ENCODE measurements at places on chromosomes 11 and 22.

GRCh38 chr11:23923357-23923756, 573.5 kb upstream of the LUZP2 start:
- DNase-seq: no peak

DNA sequence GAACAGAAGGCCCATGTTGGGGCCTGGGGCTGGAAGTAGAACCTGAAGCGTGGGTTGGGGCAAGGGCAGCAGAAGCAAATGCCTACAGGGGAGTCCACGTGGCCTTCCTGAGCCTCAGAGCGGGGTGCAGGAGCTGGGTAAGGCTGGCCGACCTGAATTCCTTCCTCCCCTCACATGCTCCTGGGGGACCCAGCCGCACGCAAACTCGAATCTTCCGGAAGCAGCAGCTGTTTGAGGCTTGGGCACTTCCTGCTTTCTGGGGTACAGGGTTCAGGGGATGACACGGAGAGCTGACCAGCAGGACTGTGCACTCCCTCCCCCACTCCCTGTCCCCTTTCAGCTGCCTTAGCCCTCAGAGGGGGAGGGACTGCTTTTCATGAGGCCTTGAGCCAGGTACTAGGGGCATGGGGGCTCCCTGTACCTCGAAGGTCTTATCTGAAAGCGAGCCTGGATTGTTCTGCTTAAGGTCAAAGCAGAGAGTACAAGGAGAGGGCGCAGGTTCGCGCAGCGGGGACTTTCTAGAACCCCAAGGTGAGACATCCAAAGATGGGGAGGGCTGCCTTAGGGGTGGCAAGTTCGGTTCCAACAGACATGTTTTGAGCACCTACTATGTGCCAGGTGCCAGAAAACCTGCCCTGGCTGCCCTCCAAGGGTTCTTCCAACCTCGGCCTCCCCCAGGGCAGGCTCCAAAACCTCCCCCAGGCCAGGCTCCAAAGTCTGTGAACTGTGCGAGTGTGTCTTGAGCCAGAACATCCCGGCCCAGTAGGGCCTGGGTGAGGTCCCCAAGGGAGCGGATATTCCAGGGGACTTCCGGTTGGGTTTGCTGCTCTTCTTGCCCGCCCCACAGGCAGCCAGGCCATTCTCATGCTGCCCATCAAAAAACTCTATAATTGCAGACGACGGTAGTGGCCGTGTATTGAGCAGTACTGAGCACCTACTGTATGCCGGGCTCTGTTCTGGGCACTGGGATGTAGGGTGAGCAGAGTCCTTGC, 1.7 kb downstream of the NCF4 start:
- no peak for DNase-seq

DNA sequence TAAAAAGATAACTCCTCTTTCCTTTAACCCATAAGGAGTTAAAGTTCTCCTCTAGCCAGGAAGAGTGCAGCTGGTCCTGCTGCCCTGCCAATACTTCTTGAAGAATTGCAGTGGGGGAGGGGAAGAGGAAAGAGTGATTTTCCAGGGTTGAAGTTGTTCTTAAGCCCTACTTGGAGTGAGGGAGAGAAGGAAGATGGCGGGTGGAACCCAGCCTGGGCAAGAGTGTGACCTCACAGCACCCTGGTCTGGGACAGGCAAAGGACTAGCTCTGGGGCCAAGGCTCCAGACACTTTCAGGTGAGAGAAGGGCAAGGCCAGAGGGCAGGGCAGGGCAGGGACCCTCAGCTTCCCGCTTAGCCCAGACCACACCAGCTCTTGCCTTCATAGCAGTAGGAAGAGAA, 6.6 kb downstream of the TNKS1BP1 start:
- no peak for DNase-seq

DNA sequence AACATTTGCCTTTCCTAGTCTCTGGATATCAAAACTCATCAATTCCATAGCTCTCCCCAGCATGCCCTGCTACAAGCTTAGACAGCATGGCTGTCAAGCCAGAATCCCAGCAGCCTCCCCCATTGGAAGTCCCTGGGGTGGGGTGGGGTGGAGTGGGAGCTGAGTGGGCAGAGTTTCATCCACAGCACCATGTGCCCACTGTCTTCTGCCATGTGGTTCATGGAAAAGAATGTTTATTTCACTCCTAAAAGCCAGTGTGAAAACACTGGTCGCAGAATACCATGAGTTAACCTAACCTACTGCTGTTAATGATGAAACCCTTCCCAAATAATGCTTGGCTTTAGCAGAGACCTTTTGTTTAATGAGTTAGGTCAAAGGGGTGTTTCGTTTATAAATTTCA, 80.2 kb upstream of the KIRREL3 start:
- no peak for DNase-seq

- DNase-seq: no peak
Observed at GRCh38 chr11:70005107-70005818, 72.9 kb upstream of the ANO1 start.

GRCh38 chr11:61539831-61540357, 31.3 kb downstream of the LRRC10B start:
- no peak for DNase-seq

GRCh38 chr11:96704847-96705246, 315.0 kb downstream of the JRKL start:
- no peak for DNase-seq

DNA sequence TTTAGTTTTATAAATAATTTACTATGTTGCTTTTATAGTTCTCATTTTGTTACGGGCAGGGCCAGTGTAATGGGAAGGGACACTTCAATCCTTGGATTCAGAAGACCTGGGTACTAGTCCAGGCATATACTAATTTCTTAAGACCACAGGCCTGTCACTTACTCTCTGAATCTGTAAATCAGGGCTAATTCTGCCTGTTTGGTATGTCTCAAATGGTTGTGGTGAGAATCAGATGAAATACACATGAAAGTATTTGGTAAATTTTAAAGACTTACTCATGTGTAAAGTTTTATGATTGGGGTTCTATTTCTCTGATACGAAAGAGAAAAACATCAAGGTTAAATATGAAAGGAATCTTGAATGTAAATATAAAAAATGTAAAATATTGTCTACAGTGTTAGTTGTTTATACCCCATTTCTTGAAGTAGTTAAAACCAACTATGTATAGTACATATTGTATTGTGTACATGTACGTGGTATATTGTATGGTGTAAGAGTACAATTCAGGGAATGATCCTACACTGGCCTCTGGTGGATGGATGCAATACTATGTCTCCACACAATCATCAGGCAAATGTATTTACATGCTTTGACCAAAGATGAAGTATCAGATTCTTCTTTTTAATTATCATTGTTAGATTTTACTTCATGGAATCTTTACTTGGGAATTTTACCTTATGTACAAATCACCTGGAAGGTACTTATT, 24.5 kb upstream of the RAG2 start:
- DNase-seq: no peak

DNA sequence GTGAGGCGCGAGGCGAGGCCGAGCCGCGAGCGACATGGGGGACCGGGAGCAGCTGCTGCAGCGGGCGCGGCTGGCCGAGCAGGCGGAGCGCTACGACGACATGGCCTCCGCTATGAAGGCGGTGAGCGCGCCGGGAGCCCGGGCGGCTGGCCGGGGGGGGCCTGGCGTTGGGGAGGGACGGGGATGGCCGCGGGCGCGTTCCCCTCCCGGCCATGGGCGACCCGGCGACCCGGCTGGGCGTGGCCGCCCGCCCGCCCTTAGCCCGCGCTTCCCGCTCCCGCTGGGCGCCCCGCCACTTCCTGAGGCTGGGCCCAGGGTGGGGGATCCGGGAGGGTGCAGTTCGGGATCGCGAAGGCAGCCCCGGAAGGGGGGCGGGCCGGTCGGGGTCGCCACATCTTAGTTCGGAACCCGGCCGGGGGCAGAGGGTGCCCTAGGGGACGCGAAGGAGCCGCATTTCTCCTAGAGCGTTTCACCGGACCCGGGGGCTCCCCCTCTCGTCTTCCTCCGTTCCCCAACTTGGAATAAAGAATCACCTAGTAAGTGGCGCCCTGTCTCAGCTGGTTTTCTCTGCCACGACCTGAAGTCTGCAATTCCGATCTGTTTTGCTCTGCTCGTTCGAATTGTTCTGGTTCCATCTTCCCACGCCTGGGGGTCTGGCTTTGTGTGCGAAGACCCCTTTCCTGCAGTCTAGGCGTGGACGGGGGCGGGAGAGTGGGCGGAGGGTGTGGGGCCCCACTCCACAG, 536 bp downstream of the YWHAH start:
- no peak for DNase-seq

GRCh38 chr11:129373489-129373953, 2.1 kb upstream of the BARX2 start:
- no peak for DNase-seq

DNA sequence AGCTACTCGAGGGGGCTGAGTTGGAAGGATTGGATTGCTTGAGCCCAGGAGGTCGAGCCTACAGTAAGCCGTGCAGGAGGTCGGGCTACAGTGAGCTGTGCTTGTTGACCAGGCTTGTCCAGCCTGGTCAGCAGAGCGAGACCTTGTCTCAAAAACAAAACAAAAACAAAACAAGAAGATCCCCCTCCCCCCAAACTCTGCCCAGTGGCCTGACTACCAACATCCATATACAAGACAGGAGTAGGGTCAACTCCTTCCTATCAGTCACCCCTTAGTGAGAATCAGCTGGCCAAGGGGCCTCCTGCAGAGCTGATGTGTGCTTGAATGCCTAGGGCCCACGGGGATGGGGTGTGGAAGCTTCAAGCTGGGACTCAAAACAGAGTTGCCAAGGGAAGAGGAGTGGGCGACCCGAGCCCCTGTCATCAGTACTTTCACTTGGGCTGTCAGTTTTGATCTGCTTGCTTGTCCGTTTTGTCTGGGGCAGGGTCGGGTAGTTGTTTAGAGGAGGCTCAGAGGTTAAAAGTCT, 942 bp upstream of the TSPAN18 start:
- DNase-seq: no peak

DNA sequence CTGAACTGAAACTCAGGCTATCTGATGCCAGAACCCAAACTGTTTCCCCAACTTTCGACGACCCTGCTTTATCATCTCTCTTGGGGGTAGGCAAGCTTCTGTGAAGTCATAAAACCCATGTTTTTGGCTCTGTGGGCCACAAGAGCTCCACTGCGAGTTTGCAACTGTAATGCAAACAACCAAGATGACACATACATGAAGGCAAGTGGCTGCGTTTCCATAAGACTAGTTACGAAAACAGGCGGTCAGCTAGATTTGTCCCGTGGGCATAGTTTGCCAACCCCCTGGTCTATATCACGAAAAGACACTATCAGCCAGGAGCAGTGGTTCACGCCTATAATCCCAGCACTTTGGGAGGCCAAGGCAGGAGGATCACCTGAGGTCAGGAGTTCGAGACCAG, 37.5 kb downstream of the TPST2 start:
- no peak for DNase-seq

GRCh38 chr22:37376643-37377042, 50.6 kb downstream of the ELFN2 start:
- no peak for DNase-seq

DNA sequence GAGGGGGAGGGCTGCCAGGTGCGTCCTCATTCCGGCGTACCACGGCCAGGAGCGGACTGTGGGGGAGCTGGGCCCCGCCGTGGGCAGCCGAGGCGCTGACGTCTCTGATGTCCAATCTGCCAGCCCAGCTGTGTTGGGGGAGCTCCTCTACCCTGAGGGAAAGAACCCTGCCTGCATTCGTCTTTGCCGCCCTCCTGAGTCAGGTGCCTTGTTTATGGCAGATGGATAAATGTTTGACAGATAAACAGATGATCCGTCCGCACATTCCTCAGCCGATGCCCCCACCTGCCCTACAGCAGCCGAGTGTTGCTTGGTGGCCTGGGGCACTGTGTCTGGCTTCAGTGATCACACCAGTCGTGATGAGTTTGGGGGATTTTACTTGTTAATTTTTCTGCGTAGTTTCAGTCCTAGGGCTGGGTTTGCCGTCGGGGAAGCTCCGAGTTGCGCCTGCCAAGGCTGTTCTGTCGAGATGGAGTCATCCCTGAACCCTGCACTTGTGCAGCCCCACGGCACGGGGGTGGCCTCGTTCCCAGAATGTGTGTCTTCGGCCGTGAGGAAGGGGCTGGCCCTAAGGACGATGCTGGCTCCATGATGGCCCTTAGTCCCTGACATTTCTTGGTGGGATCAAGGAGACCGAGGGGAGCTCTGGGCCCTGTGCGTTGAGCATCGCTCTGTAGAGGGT, 1083.9 kb downstream of the BRD1 start:
- DNase-seq: no peak

DNA sequence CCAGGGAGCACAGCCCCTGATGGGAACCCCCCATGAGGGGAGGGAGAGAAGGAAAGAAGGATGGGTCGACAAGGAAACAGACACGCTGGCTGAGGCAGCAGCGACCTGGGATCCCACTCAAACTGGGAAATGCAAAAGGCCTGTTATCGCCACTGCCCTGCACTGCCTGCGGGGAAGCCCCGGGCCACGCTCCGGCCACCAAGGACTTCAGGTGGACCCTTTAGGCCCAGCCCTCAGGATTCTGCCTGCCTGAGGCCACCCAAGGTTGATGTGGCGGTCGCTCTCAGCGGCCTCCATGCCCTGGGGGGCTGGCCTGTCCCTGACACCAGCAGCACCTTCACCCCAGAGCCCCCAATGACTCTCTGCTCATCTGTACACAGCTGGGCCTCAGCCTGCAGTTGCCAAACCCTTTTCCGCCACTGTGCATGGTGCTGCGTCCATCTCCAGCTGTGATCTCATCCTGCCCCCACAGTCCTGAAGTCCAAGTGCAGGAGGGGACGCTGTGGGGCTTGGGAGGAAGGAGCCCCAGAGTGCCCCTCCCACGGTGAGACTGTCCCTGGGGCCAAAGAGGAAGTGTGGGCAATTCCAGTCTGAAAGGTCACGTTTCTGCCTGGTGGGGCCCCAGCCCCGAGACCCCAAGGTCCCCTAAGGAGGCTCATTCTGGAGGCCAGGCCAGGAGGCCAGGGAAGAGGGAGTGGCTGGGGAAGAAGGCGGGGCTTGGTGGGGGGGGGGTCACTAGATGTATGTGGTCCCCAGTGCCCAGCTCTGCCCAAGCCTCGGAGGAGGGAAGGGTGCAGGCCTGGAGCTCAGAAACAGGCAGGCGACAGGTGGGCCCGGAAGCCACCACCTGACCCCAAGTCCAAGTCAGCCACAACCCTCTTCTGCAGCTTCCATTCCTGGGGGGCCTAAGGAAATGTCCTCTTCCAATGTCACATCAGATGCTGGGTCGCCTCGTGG, 31.6 kb downstream of the OSBPL5 start:
- DNase-seq: no peak

GRCh38 chr22:43639228-43639948, 172.7 kb downstream of the EFCAB6 start:
- DNase-seq: no peak

GRCh38 chr11:130315354-130315970, 745 bp upstream of the ZBTB44 start:
- DNase-seq: no peak

- DNase-seq: no peak
Observed at GRCh38 chr11:91688672-91689071, 535.9 kb upstream of the FAT3 start.

- peak; percentile 44 for DNase-seq
Observed at GRCh38 chr22:44351685-44352377, 39.1 kb upstream of the SHISAL1 start.

- no peak for DNase-seq
Observed at GRCh38 chr11:115891581-115891980, 387.4 kb upstream of the CADM1 start.

- DNase-seq: no peak
Observed at GRCh38 chr11:117834838-117835443, 10.4 kb upstream of the FXYD2 start.
